ENCODE measurements at places on chromosomes 7 and 10.

GRCh38 chr10:98858525-98858924 is 377.1 kb downstream of the HPSE2 start:
- no peak for DNase-seq

DNA sequence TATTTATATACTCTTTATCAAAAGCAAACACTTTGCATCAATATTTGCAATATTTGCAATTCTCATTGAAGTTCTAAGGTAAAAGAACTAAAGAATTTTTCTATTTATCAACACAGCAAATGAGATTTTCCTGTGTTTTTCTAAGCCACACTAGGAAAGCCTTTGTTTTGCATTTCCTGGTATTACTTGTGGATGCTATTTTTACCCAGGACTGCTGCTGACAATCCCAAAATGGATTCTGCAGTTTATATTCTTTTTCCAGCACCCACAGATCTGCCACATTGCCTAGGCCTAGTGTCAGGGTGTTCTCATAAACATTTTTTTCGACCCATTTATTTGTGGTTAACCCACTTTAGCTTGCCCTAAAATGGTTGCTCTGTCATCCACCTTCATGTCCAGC is 25.9 kb downstream of the LRRC17 start:
- no peak for DNase-seq

GRCh38 chr10:121956111-121957061 is 18.6 kb downstream of the NSMCE4A start:
- no peak for DNase-seq

GRCh38 chr7:5425507-5426225 is 2.0 kb upstream of the TNRC18 start:
- no peak for DNase-seq

- DNase-seq = peak; percentile 55
Observed at GRCh38 chr7:74272305-74273038, 16.7 kb upstream of the CLIP2 start.

GRCh38 chr10:17512341-17513001 is 58.1 kb upstream of the ST8SIA6 start:
- DNase-seq = no peak

DNA sequence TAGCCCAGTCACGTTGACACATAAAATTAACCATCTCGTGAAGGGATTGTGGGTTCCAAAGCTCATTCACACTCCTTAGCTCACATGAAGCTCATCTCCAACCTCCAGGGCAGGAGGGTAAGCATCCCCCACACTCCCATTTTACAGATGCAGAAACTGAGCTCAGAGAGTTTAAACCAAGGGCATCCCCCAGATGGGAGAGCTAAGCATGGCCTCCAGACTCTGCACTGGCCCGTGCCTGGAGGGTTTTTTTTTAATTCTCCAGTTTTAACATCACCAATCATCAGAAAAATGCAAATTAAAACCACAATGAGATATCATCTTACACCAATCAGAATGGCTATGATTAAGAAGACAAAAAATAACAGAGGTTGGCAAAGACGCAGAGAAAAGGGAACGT is 53.3 kb upstream of the TCF7L2 start:
- DNase-seq = no peak

DNA sequence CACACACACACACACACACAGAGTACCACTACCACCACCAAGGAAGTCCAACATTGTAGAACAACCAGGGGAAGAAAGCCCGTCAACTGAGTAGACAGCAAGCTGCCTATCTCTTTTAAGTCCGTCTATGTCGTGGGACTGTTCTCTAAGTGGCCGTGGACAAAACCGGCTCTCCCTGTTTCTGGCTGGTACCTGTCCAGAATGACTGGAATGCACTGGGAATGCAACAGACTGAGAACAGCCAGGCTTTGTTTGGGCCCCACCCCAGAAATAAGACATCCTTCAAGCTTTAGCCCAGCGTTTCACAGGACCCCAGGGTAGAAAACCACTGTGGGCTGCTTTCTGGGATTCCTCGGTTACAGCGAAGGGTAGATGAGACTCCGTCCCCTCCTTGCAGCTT is 203.6 kb downstream of the TCERG1L start:
- no peak for DNase-seq

GRCh38 chr10:86802473-86803108 is 46.2 kb downstream of the BMPR1A start:
- DNase-seq = no peak

- DNase-seq = no peak
Observed at GRCh38 chr10:33521904-33522303, 187.4 kb upstream of the NRP1 start.

DNA sequence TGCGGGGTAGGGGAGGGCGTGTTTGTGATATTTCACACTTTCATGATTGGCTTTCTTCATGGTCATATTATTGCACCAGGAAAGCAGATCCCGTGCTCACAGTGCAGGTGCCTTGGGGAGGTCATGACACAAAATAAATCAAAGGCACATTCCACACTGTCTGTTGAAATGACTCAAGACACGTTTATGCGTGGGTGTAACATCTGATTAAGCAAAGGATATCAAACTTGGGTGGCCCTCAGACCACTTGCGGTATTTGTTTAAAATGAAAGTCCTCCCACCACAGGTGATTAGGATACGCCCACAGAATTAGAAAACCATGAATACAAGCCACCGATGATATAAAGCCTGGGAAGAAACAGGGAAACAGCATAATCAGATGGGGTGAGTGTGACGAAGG is 51.1 kb downstream of the SVIL start:
- DNase-seq = no peak

GRCh38 chr7:134873253-134873652 is 93.8 kb downstream of the CALD1 start:
- no peak for DNase-seq

GRCh38 chr7:78379148-78379547 is 580.6 kb downstream of the PHTF2 start:
- no peak for DNase-seq

GRCh38 chr7:46059308-46060020 is 138.4 kb upstream of the IGFBP3 start:
- DNase-seq = no peak

- no peak for DNase-seq
Observed at GRCh38 chr7:40709062-40709964, 574.5 kb downstream of the SUGCT start.

DNA sequence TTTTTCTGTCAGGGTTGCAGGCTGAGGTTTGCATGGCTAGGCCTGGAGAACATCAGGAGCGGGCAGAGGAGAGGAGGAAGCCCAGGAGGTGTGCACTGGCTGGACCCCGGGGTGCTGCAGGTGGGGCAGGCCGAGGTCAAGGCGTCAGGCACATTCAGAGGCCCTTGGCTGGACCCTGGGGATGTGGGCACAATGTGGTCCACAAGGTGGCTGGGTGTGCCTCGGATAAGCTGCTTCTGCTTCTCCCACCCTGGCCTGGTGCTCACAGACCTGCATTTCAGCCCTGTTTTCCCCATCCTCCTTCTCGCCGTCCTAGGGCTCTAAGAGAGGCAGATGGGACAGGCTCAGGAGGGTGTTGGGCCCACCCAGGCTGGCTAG is 108.2 kb downstream of the ADCY1 start:
- no peak for DNase-seq

DNA sequence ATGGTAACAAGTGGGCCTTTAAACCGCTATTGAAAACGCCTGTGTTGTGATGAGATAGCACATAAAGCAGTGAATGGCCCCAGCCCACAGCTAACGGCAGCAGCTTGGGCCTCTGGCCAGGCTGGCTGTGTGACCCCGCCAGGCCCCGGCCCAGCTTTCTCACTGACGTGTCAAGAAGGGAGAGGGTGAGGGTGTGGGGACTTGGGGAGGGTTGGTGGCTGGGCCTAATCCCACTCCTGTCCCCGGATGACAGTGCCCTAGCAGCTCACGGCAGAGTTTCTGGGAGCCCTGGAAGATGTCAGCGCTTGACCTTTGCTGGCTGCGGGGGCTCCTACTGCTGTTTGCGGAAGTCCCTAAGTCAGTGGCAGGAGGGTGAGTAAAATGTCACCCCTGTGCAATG is 88.9 kb upstream of the SHH start:
- DNase-seq = no peak

DNA sequence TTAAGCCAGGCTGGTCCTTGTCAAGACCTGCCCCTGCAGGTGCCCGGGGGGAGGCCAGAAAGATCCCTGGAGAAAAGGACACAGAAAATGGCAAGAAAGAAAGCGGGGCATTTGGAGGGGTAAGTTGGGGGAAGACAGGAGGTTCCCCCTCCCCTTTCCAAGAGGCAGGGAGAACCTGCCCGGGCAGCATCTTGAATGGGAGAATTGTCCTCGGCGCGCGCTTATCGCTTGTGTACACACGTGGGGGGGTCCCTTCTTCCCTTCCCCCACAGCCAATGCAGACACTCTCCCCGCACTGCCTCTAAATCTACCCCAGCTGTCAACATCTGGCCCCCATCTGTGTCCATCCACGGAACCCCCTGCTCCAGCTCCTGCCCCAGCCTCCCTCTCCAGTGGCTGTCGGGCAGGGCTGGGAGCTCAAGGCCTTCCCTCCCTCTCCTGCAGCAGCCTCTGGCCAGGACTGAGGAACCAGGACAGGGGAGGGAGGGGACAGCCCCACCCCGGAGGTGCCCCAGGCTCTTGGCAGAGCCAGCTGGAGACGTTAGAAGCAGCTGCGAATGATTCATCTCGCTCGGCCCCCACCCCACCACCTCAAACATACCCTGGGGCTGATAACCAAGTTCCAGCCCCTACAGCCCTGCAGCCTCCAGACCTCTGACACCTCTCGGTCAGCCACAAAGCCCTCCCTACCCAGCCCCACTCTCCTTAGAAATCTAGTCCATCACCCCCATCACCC is 25.3 kb downstream of the EPHB4 start:
- no peak for DNase-seq

DNA sequence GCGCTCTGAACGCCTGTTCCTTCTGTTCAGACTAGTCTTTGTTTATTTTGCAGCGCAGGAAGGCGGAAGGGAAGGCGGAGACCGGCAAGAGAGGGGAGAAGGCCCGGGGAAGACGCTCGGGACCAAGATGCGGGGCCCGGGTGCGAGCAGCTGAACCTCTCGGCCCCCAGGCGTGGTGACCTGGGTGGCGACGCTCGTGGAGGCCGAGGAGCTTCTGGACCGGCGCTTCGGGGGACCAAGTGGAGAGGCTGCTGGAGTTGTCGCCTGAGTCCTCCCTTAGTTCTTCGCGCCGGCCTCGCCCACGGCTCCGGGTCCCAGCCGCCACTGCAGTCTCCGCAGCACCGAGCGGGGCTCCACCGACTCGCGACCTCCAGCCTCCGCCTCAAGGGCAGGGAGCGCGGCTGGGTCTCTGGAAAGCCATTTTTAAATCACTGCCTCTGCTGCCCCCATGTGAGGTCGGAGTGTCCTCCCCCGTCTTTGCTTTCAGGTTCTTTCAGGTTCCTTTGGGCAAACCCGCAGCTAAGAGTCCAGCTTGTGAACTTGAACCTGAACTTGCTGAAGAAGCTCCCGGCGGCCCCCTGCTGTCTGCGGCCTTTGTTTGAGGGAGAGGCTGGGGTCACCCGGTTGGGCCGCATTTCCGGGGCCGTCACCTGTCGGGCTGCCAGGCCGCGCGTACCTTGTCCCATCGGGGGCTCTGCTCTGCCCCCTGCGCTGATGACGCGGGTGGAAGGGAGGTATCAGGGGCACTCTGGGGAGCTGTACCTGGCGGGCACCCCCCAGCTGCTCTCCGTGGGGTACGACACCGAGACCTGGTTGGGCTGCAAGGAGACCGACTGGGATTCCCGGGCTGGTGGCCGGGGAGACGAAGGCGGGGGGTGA is 136.0 kb downstream of the KIF20B start:
- peak; percentile 57 for DNase-seq

DNA sequence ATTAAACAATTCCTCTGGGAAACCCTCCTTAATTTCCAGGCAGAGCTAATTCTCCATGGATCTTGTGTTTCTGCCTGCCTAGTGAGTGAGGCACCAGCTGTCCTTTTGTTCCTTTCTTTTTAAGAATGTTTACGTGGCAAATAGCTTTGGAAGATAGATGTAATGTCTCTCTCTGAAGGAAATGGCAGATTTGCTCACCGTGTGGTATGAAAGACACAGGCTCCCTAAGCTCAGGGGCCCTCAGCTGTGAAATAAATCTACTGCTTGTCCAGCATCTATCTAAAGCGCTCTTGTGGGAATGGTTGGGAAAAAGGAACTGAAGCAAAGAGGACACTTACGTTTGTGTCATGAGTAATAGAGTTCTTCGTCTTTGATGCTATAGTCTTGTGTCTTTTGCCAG is 64.6 kb downstream of the FAS start:
- DNase-seq = no peak

GRCh38 chr7:135200821-135201331 is 10.4 kb downstream of the WDR91 start:
- DNase-seq = peak; percentile 5

Measured in stimulated activated CD8-positive, alpha-beta memory T cell treated with anti-CD3 and anti-CD28 coated beads, Interleukin-4, amount 100 ng/mL, for 48 hours (primary cell).